ENCODE measurements at places on chromosomes 11 and 22. TPM values are rescaled to one million over a fixed set of nuclear protein-coding genes. Genes with fewer than 3 reads are reported as not detected.
A peak's percentile ranks its signal among the peaks of the same experiment; 100 is the strongest.

- no peak for DNase-seq
Observed at GRCh38 chr11:27386181-27386845, 23.3 kb upstream of the CCDC34 start.

DNA sequence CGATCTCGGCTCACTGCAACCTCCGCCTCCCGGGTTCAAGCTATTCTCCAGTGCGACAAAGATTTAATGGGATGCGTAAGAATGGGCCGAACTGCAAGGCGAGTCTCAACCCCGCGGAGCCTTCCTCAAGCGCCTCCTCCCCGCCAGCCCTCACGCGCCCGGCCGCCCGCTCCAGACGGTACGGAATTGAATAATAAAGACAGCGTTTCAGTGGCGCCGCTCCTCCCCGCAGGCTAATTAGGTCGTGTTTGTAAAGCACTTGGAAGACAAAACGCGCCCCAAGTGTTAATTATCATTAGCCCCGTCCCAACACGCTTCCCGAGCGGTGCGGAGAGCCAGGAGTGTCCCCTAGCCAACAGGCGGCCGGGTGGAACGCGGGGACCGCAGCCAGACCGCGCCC is 192.0 kb downstream of the BUD13 start:
- no peak for DNase-seq

- peak; percentile 44 for DNase-seq
Observed at GRCh38 chr11:105130189-105130813, 9.3 kb downstream of the CARD18 start.

GRCh38 chr11:3611976-3612678 is 29.7 kb downstream of the ART5 start:
- DNase-seq, result no peak

GRCh38 chr11:41458641-41459040 is 811 bp downstream of the LRRC4C start:
- DNase-seq, result no peak

DNA sequence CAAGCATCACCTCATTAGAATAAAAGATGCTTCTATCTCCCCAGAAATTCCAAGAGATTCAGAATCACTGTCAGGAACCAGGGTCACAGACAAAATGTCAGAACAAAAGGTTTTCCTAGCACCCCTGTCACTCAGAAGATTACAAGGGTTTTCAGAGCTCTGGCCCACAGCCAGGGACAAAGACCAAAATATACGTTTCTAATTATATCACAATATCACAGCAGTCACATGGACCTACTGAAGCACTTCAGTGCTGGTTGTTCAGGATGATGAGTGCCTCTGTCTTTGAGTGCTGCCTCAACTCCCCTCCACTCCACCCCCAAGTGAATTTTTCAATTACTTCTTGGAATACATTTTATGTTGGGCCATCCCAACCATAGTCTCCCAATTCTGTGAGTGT is 21.9 kb upstream of the RTL6 start:
- no peak for DNase-seq

DNA sequence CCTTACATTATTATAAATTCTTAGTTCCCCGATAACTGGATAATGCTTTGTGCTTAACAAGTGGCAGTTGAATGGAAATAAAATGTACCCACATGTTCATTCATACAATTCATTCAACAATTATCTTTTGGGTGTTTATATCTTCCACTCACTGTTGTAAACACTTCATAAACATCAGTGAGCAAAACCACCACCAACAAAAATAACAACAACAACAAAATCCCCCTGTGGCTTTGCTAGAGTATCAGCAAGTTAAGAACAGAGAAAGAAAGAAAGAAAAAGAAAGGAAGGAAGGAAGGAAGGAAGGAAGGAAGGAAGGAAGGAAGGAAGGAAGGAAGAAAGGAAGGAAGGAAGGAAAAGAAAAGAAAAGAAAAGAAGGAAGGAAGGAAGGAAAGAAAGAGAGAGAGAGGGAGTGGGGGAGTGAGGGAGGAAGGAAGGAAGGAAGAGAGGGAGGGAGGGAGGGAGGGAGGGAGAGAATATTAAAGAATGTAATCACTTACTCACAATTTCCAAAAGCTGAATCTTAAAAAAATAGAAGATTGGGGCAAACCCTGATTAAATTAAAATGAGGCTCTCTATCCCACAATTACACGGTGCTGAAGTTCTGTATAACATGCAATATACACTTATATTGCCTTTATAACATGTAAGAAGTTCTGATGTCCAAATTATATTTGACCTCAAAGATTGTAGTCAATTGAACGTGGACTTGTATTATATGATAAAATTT is 2238.8 kb downstream of the LRRC4C start:
- no peak for DNase-seq

DNA sequence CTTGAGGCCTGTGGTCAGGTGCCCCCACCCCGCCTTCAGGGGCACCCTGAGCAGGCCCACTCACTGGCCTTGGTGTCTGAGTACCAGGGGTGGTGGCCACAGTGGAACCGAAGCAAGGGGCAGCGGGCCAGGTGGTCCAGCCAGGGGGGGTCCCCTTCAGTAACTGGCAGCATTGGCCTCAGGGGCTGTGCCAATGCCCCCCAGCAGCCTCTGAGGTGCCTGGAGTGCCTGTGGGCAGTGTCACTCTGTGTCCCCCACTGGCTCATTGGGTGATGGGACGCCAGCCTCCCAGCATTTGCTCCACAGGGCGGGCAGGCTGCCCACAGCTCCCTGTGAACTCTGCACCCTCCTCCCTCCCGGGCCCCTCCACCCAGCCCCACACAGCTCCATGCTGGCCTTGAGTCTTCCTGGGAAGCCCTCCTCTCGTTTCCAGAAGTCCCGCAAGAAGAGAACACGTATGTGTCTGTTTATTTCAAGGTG is 29.5 kb upstream of the CARS1 start:
- DNase-seq, result no peak

GRCh38 chr11:134753771-134754520 is 341.9 kb upstream of the B3GAT1 start:
- DNase-seq, result no peak

The OR4C5 gene
- not detected for polyA plus RNA-seq

The TRIM51 gene
- not detected for polyA plus RNA-seq

The TUB gene
- polyA plus RNA-seq, result 0.40 TPM

The MAJIN gene
- 0.09 TPM for polyA plus RNA-seq

The NECTIN1 gene
- 39.7 TPM for polyA plus RNA-seq

The HARBI1 gene
- 5.5 TPM for polyA plus RNA-seq

The DEFB131B gene
- polyA plus RNA-seq, result not detected
